Stimulated activated CD4-positive, alpha-beta T cell treated with anti-CD3 and anti-CD28 coated beads, Interleukin-1b, Interleukin-23, amount 100 ng/mL, for 1 hour (primary cell): ENCODE measurements at places on chromosomes 7 and 10.

GRCh38 chr10:113033991-113034390 lies 83.9 kb downstream of the TCF7L2 start:
- DNase-seq = no peak

- DNase-seq = no peak
These were observed 236.2 kb downstream of the MTERF1 start for GRCh38 chr7:91644256-91644655.

DNA sequence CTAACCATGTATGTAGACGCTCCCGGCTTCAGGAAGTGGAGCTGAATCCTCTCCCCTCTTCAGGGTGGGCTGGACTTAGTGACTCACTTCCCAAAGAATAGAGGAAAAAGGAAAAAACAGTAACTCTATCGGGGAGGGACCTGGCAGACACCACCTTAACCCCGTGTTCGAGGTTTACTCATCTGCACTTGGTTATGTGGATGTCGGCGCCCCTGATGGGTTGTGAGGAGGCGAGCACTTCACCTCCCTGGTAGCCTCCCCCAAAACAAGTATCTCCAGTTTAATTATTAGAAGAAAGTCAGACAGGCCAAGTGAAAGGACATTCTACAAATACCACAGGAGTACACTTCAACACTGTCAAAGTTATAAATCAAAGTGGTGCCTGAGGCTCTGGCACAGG lies 559.7 kb downstream of the TCERG1L start:
- no peak for DNase-seq

- DNase-seq = no peak
These were observed 74.1 kb upstream of the GRB10 start for GRCh38 chr7:50856806-50857205.

DNA sequence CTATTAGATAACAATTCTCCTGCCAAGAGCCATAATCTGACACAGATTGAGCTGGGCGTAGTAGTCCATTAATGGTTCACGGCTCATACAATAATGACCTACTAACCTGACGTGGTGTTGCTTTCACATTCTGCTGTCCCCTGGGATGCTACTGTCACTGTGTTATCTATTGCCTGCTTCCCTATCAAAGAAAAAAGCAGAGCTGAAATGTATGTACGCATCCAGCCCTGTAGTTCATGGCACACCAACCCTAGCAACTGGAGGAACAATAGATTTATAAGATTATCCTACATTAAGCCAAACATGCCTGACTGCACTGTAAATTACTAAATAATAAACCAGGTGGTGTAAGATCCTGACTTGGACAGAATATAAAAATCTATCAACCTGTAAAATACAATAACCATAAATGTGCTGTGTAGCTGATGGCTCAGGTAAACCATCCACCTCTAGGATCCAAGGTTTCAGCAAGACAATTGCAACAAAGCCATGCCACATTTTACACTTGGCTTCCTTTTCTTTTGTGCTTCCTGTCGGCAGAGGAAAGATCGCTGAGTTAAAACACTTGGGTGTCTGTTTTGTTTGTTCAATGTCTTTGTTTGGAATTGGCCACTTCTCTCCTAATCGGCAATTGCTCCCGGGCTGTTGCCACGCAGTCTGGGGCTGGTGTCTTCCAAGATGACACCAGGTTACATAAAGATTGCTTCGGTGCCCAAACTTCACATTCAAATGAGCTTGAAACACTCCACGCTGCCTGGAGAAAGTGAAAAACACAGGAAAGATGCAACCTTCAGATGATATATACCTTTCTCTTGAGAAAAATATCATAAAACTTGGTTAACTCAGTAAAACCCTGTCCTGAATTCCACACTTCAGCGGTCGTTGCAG lies 143.9 kb upstream of the MGMT start:
- no peak for DNase-seq

DNA sequence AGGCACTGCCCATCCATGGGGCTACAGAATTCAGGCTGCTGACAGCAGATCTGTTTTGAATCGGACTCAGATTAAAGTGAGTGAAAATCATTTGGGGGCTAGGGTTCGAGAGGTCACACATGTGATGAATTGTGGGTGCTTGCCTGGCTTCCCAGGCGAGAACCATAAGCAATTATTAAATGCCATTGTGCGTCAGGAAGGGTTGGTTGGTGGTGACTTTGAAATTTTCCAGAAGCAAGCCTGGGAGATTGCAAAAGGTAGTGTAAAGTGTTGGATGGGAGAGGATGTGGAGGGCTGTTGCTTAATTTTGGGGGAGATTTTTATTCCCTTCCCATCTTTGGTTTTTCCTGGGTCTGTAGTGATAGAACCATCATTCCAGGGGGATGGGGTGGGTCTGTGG lies 34.6 kb downstream of the LRMDA start:
- DNase-seq = no peak

- no peak for DNase-seq
These were observed 24.8 kb downstream of the KCNH2 start for GRCh38 chr7:150953061-150953997.

DNA sequence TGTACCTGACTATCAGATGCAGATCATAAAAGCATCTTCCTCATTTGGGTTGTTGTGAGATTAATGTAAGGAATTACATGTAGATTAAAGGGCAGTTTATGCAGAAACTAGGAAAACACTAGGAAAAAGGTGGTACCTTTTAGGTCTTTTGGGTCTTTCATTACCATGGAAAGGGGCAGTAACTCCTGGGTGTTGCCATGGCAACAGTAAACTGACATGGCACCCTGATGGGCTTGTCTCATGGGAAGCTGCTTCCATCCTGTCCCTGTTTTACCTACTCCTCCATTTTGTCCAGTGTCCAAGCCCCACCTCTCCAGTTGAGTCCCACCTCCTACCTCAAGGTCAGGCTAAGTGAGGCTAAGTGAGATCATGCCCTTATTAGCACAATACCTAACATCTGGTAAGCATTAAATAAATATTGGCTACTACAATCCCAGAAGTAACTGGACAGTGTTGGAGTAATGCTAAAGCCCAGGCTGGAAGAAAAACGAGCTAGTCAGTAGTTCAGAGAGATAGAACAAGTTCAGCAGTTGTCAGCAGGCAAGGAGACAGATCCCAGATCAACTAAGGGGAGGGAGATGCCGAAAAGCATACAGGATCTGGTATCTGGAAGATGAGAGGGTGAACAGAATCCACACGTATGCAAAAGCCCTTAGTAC lies 240.0 kb upstream of the AUTS2 start:
- no peak for DNase-seq

DNA sequence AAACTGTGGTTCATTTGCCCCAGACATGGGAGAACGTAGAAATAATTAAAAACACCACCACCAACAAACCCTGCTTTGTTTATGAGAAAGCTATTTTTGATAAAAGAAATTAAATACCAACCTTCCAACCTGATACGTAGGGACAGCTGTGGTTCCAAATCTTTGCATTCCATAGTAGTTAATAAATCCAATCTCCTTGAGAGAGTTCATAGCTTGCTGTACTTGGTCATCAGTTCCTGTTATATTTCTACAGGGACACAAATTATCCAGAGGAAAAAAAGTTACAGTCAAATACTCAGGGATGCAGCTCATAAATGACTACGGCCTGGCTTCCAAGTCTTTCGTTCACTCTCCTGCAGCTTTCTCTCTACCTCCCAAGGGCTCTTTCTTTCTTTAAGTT lies 41.1 kb downstream of the PUS7 start:
- DNase-seq = no peak

DNA sequence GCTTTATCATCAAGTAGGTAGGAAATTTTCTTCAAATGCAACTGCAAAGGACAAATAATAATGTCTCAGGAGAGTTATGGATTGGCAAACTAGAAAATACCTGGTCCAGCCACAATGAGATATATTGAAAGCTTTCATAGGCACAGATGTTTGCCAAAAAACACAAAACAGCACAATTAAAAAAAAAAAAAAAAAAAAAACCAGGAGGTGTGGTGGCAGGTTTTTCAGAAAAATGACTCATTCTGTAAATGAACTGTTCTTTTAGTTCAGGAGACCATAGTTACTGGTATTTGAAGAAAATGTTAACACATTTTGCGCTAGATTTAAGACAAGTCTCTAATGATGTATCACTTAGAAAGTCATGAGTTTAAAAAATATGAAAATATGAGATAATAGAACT lies 55.0 kb upstream of the JCAD start:
- DNase-seq = no peak

GRCh38 chr10:124518366-124518765 lies 56.7 kb downstream of the LHPP start:
- DNase-seq = no peak

DNA sequence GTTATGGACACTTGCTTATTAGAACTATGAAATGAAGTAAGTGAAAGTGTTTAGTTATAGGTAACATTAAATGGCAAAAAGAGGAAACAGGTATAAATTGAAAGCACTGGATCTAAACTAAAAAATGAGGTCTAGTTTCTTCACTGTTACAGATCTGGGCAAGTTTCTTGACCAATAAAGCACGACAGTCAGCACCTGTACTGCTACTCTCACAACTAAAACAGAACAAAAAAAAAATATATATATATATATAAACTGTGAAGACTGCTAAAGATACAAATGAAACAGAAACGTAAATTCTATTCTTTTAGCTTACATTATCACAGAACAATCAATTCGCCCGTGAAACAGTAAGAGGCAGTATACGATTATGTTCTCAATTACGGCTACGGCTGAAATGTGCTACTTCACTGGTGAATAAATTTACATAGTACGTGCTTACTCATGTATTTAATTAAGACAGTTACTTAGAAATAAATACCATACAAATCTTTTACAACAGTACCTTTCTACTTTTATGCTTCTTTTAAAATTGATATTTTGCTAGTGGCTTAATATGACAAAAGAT lies 4.2 kb downstream of the AHR start:
- DNase-seq = no peak

GRCh38 chr7:16921151-16921550 lies 39.4 kb upstream of the AGR3 start:
- no peak for DNase-seq

DNA sequence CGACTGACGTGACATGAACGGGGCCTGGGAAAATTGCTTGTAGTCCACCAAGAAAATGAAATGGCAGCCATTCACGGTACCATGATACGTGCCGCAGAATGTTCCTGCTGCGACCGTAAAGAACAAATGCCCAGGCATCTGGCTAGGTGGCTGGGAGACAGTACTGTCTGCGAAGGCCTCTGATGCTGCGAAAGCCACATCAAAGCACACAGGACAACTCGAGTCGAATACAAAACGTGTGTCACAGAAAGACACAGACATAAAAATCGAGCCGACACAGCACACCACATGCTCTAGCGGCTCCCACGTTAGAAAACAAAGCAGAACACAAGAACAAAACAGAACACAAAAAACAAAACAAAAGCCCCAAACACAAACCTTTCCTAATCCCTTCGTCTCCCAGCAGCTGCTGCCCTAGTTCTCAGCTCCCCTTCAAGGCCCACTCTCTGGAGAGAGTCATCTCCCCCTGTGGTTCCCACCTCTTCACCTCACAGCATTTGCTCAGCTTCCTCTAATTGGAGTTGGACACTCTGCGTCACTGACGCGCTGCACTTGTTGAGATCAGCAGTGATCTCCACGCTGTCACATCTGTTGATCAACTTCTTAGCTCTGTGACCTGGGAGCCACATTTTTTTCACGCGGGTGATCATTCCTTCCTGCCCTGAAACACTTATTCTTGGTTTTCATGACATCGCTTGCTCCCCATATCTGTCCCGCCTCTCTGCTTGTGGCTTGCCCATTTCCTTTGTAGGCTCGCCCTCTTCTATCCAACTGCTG lies 112.2 kb downstream of the CLEC2L start:
- peak; percentile 15 for DNase-seq

GRCh38 chr7:149014309-149014708 lies 14.0 kb downstream of the PDIA4 start:
- DNase-seq = no peak

DNA sequence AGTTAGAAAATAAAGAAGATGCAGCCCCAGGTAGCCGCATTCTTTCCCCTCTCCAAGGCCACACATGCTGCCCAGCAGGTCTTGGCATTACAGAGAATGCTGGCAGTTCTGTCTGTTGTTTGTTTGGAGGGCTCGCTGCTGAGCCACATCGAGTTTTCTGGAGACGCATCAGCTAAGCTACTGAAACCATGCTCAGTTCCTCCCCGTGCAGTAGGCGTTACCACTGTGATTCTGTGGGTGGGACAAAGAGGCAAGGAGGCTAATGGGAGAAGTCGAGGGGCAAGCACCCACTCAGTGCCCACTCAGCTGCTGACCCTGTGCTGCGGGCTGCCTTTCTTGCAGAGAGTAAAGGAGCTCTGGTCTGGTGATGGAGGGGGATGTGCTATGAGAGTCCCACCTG lies 15.5 kb upstream of the GTPBP4 start:
- DNase-seq = no peak

DNA sequence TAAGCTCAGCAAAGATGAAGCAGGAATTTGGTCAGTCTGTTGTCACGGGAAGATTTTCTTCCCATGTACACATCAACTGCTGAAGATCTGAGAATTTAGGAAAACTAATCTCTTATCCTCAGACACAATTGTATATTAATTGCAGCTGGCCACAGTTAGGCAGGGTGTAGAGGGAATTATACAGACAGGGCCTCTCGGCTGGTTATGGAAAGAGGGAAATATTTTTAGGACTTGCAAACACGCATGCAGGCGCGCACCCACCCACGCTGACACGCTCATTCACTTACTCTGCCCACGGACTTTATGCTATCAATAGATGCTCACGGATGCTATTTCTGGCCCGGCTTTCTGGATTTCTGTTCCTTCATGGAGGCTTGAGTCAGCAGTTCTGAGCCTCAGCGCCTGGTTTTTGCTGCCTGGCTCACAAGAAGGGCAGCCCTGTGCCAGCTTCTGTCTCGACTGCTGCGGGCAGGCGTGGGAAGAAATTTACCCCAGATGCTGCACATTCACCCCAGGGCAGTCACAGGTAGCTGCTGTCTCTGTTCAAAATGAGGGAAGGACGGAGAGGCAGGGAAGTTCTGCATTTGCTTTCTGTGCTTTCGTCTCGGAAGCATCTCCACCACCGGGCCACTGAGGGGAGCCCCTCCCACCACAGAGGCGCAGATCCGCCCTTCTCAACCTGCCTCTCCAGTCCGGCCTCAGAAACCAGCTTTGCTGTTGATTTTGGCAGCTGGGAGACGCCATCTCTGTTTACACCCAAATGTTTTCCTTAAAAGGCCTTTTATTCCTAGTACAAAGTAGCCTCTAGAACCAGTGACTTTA lies 116.3 kb upstream of the BTBD16 start:
- no peak for DNase-seq

- no peak for DNase-seq
These were observed 8.4 kb downstream of the PRKAG2 start for GRCh38 chr7:151868396-151869108.

DNA sequence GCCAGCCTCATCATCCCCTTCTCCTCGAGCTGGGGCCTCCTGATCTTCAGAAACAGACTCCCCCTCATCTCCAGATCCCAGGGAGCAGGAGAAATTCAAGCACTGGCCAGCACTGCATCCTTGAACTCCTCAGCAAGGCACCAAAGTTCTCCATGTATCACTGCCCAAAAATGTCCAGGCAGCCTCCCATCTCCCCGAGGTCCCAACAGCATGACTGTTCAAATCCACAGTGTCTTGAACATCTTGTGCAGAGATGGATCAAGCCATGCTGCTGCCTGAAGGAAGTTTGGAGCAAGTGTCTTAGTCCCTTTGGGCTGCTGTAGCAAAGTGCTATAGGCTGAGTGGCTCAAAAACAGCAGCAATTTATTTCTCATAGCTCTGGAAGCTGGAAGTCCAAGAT lies 115.5 kb upstream of the GALNT17 start:
- DNase-seq = no peak
